ENCODE measurements at places on chromosomes 2 and 18.
A peak's percentile ranks its signal among the peaks of the same experiment; 100 is the strongest.

DNA sequence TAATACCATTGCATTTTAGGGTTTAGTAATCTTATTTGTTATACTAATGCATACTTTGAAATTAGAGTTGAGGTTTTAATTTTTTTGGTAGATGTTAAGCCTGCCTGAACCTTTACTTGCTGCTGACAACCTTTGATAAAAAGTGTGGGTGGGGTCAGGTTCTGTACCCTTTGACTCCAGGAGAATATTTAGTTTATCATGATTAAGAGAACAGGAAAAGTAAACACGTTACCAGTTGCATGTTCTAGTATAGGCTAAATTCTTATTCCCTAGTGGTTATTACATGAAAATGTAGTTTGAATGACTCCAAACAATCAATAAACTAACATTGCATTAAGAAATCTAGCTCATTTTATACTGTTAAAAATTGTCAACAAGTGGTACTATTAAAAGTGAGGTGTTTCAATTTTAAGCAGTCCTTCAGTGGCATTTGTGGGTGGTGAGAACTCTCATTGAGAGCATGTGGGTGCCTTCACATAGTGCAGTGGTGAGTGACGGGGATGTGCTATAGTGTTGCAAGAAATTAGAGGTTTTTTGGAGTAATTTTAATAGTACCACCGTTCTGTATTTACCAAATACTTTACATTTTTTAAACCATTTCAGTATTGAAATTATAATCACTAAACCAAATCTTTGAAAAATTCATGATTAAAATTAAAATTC lies 29.9 kb downstream of the PHLPP1 start:
- DNase-seq: no peak

- DNase-seq: no peak
Observed at GRCh38 chr2:157415591-157416101, 28.2 kb downstream of the CYTIP start.

DNA sequence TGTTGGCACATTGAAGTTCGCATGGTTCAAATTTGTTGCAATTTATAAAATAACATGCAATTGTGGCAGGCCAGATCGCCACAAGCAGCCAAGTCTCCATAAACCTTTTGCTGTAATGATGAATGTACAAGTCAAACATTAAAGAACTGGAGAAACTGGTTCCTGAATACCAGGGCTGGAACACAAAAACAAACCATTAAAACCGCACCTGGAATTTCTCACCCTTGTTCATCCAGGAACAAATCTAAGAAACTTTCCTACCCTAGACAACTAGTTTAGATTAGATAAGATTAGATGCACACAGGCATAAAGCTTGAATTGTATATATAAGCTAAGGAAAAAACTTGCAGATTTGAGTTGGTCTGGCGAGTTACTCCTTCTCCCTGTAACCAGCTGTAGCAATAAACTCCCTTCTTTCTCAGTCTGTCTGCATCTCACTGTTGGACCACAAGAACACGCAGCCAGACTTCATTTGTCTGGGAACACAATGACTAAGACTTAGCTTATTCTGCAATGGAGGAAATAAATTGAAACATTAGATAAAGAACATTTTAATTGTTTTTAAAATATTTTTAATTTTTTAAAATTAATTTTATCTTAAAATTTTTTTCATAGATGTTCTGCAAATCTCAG lies 1835.5 kb upstream of the LRRTM1 start:
- no peak for DNase-seq

- DNase-seq: no peak
Observed at GRCh38 chr18:78303519-78304191, 676.0 kb upstream of the SALL3 start.

DNA sequence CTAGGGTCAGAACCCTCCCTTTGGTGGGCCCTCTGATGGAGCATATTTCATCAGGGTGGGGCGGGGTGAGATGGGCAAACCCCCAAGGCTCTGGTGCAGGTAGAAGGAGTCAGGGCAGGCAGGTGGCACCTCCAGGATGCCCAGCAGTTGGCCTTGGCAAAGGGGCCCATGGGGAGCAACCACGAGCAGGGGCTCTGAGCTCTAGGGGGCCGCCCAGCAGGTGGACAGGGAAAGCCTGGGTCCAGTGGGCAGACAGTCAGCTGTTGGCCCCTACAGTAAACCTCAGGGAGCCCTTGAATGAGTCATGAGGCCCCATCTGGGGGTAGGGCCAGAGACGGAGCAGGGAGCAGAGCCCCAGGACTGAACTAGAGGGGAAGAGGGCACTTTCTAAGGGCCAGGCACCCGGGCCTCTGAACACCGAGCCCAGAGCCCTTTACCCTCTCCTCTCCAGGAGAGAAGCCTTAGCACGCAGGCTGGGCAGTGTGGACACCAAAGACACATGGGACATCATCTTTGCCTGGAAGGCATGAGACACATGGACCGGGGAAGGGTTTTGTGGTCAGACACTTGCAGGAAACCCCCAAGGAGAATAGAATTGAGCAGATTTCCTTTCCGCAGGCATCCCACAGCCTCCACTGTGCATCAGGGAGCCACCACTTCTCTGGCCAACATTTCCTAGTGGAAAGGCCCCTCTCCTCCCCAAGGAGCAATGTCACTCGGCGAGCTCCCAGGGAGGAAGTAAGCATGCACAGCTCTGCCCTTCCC lies 257.3 kb downstream of the GLI2 start:
- no peak for DNase-seq

GRCh38 chr2:113910967-113911678 lies 21.2 kb downstream of the ACTR3 start:
- no peak for DNase-seq

DNA sequence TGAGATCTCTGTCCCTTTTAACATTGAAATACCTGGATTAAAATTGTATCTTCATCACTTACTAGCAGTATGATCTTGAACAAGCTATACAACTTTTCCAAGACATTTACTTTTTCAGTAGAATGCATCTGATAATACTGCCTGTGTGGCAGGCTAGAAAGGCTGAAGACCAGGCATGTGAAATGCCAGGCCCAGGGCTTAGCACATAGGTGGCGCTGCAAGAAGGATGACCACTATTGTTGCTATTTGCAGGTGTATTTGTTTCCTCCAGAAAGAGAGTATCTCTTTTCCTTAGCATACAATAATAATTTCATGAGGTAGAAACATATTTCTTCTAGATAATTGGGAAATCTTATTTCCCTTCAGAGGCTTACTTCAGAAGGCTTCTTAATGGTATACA lies 331.3 kb downstream of the THSD7B start:
- DNase-seq: no peak

DNA sequence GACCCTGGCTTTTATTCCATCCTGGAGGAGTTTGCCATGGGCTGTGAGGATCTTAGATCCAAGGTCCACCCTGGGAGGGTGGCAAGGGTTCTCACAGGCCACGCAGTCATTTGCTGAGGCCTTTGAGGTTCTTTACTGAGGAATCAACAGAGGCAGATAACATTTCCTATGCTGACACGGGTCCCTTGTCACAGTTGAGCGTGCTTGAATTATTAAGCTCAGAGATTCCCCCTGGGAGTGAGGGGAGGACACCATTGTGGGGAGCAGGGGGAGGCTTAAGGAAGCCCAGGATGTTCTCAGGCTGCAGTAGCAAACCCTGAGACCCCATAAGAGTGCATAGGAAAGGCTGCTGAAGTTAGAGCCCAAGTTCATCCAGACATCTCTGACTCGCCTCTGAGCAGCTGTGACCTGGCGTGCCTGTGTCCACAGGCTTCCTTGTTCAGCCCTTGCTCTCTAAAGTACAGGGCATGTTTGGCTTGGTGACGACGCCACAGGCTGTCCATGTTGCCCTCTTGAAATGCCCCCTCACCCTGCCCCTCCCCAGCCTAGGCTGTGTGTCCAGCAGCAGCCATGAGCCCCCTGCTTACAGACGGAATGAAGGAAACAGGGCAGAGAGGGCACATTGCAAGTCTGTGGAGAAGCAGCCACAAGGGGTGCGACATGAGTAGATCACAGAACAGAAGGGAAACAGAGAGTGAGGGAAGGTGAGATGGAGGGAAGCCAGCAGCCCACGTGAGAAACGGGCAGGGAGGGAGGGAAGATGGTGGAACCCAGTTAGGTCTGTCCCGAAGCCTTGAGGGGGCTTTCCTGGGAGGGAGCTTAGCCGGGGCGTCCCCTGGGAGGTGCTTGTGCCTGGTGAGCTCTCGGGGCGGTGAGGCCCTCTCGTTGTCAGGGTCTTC lies 34.0 kb downstream of the NAPG start:
- DNase-seq: peak; percentile 56

GRCh38 chr2:177816766-177817165 lies 255.8 kb downstream of the PDE11A start:
- DNase-seq: no peak

GRCh38 chr18:66724664-66725356 lies 120.9 kb upstream of the CDH19 start:
- no peak for DNase-seq

GRCh38 chr18:24659827-24660720 lies 199.6 kb downstream of the HRH4 start:
- no peak for DNase-seq

DNA sequence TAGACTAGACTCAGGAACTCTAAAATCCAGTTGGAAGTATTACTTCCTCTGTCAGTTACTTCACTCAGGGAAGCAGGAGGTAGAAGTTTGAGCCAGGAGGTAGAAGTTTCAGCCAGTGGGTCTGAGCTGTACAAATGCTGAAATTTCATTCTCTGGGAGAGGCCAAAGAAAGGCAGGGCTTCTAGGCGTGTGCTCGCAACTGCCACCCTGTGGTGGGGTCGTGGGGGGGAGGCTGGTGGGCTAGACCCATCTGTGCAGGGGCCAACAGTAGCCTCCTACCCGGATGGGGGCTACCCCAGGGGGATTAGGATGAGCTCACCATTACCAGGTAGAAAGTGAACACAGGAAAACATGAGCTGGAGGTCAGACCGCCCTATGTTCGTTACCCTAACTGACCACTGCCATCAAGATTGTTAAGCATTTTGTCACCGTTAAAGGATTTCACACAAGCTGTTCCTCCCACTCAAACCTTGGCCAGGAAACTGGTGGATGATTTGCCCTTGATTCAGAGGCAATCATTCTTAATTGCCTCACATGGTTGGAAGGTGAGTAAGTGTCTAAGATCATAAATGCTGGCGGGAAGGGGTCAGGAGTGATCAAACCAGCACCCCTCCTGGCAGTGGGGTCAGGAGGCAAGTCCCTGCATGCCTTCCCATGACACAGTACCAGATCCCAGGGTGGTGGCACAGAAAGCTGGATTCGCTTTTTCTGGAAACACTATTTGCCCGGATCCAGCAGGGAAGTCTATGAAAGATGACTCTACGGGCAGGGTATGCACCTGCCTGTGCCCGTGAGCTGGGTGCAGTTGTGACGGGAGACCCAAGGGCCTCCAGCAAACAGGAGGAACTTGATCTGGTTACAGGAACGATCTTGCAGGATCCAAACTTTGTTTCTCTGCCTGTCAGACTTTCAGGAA lies 5.2 kb upstream of the FHL2 start:
- DNase-seq: no peak

DNA sequence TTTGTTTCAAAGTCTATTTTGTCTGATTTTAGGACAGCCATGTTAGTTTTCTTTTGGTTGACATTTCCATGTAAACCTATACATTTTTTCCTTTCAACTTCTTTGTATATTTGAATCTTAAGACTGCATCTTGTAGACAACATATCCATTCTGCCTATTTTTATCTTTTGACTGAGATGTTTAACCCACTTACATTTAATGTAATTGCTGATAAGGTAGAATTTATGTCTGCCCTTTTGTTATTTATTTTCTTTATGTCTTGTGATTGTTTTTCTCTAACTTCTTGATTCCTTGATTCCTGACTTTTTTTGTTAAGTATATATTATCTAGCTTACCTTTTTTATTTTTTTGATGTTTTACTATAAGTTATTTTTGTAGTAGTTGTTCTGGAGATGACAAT lies 542.5 kb downstream of the SUCLG1 start:
- no peak for DNase-seq

DNA sequence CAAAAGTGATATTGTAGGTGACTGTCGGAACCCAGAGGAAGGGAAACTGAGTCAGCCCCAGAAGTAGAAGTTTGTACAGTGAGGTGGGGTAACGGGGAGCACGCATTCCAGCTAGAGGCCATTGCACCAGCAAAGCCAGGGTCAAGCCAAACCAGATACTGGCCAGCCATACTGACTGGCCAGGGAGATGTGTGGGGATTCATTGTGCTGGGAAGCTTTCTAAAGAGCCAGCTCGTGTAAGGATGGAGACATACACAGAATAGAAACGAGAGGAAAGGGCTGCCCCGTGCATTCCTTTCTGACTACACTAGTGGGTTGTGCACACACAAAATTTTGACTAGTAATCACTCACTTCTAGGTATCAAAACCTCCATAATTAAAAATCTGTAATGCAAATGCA lies 175.3 kb upstream of the PID1 start:
- no peak for DNase-seq

- DNase-seq: no peak
Observed at GRCh38 chr18:61085761-61086160, 247.5 kb upstream of the CDH20 start.

DNA sequence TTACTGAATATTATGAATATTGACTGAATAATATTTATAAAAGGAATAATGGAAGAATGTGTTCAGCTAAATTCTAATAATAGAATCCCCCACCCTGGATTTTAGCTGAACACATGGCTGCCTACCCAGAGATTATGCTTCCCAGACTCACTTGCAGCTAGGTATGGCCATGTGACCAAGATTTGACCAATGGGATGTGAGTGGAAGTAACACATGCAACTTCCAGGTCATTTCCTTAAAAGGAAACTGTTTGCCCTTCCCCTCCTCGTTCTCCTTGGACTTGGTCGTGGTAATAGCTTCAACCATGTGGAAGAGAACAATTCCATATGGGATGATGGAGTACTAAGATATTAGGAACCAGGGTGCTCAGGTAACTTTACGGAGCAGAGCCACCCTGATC lies 47.8 kb downstream of the KIAA2012 start:
- DNase-seq: no peak

- no peak for DNase-seq
Observed at GRCh38 chr2:8612734-8613179, 69.1 kb upstream of the ID2 start.

- no peak for DNase-seq
Observed at GRCh38 chr2:236507393-236508085, 62.1 kb upstream of the ACKR3 start.

GRCh38 chr2:34096562-34097171 lies 497.6 kb upstream of the FAM98A start:
- peak; percentile 84 for DNase-seq

- DNase-seq: no peak
Observed at GRCh38 chr2:19949071-19949470, 40.8 kb downstream of the WDR35 start.

GRCh38 chr2:124609667-124610066 lies 584.6 kb downstream of the CNTNAP5 start:
- DNase-seq: no peak

- no peak for DNase-seq
Observed at GRCh38 chr2:216030216-216030615, 16.9 kb upstream of the MREG start.

DNA sequence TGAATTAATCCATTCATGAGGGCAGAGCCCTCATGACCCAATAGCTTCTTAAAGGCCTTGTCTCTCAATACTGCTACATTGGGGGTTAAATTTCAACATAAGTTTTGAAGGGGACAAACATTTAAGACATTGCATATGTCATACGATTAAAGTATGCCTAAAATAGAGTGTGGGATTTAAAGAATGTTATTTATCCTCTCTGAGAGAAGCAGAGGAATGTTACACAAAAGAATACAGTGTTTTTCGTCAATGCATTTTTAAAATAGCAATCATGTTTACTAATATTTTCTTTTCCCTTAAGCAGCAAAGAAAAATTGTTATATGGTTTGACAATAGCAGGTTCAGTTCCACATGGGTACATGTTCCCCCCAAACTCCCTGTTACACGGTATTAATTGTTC lies 363.1 kb downstream of the NUP35 start:
- no peak for DNase-seq
